ENCODE measurements at places on chromosomes 4 and X.
A peak's percentile ranks its signal among the peaks of the same experiment; 100 is the strongest.

DNA sequence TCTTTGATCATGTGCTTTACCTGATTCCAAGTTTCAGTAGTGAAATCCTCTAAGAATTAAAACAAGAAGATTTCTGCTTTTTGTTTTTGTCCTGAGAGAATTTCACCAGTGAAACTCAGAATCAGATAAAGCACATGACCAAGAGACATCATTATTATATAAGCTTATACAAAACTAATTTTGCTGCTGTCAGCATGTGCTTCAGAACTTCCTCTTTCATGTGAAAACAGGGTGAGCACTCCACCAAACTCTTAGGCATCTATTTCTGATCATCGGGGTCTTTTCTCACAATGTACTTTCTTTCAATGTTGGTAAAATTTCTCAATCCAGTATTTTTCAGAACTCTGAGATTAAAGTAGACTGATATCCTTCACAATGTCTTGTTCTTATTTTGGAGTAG is 152.1 kb downstream of the SLC39A8 start:
- no peak for DNase-seq

DNA sequence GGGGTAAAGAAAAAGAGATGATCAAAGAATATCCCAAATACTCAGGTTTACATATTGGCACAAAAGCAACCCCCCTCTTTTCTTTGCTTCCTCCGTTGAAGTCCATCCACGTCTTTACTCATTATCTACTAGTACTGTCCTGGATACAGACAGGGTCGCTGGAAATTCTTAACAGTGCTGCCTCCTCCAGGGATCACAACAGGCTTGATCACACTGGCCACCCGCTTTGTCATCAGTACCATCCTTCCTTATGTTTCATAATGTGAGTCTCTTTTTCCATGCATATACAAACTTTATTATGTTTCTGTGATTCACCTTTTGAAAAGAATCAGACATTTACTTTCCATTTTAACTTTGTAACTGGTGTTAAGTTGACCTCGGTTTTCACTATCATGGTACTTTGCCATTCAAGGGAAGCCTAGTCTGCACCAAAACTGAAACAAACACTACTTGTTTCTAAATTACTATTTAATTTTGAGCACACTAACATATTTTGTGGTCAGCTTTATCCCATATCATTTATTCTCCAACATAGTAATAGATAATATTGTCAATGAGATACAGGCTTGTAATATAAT is 387.5 kb upstream of the PPP1R2C start:
- DNase-seq: peak; percentile 27

DNA sequence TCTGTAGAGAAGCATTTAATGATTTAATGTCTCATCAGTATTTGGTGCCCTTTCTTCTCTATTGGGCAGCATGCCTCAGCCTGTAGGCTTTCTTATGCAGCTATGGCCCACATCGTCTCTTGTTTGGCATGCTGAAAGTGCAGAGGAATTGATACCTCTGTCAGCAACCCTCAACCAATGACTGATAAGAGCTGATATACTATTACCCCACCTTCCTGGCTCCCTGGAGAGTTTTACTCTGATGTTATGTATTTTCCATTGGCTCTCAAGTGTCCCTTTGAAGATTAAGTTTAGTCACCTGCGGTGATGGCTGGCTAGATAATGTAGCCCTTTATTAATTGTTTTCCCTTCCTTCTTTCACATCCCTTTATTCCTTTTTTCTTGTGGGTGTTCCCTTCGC is 41.2 kb upstream of the PDHA2 start:
- no peak for DNase-seq

GRCh38 chr4:7156328-7156727 is 36.0 kb upstream of the SORCS2 start:
- DNase-seq: no peak

DNA sequence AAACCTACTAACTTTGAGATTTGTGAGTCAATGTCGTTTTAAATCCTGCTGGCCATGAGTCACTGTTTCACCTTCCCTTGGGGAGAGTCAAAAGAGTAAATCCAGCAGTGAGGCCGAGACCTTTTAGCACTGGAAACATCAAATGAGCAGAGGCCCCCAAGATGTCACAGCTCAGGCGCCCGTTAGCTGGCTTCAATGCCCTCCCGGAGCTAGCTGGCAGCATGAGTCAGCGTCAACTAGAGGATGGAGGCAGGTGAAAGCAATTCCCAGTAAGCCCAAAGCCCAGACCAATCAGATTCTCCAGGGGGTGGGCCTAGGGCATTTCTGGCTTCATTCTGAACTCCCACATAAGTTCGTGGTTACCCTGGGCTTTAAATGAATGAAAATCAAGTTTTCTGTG is 170.9 kb downstream of the CLCN4 start:
- DNase-seq: no peak

DNA sequence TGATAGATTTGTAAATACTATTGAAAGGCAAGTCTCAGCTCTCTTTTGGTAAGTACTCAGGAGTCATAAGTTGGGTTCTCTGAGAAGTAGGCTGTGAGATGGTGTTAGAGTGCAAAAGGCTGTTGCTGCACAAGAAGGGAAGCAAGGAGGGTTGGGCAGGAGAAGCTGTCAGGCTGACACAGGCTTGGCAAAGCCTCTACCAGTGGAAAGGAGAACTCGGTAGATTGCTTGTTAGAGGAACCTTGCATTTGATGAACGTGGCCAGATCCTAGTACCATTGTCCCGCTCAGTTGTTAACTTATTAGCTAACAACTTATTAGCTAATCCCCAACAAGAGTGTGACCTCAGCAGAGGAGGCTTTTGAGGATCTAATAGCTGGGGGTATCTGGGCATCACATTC is 449.3 kb upstream of the BOD1L1 start:
- no peak for DNase-seq

DNA sequence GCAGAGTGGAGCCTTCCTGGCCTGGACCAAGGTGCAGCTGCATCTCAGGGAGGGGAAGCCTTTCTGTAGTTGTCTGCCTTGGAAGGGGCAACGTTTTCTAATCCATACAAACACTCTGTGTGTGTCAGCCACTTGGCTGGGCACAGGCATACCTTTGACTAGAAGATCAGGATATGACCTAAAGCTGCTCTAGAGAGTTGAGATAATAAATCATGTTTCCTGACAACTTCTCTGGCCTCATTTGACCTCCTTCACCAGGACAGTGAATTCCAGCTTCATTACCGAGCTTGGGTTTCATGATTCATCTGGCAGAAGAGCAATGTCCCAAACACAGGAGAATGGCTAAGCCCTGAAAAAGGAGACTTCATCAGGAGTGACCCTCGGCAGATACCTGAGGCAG is 89.6 kb upstream of the KIT start:
- DNase-seq: no peak

DNA sequence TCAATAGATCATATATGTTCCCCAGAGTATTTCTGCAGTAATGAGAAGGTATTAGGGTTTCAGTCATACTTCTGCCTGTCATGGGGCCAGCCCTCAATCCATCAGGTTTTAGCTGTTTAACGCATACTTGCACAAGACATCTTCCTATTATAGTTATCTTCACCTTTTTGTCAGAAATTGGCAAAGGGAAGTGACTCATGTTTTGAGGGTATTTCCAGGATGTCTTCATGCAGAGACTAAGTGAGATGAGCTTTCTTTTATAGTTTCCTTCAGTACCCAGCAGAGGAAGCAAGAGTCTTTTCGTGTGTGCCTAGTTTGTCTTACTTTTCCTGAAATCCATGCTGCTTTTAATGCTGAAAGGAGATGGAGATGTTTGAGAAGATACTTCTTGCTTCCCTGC is 9.5 kb downstream of the CSTF2 start:
- peak; percentile 35 for DNase-seq

All from activated CD4-positive, alpha-beta T cell treated with anti-CD3 and anti-CD28 coated beads for 36 hours (primary cell).